ENCODE measurements at places on chromosomes 5 and 9.

DNA sequence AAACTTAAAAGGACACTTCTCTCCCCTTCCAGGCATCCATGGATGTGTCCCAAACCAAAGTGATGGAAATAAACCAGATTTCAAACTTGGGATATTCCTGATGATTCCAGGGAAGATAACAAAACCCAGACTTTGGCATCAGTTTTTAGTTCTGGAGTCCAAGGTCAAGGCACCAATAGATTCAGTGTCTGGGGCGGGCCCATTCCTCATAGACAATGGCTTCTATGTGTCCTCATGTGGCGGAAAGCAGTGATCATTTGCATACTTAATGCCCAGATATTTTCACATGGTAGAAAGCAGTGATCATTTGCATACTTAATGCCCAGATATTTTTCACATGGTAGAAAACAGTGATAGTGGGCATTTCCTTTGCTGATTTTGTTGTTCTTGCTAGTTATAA, 151.4 kb upstream of the DAP start:
- DNase-seq = no peak

DNA sequence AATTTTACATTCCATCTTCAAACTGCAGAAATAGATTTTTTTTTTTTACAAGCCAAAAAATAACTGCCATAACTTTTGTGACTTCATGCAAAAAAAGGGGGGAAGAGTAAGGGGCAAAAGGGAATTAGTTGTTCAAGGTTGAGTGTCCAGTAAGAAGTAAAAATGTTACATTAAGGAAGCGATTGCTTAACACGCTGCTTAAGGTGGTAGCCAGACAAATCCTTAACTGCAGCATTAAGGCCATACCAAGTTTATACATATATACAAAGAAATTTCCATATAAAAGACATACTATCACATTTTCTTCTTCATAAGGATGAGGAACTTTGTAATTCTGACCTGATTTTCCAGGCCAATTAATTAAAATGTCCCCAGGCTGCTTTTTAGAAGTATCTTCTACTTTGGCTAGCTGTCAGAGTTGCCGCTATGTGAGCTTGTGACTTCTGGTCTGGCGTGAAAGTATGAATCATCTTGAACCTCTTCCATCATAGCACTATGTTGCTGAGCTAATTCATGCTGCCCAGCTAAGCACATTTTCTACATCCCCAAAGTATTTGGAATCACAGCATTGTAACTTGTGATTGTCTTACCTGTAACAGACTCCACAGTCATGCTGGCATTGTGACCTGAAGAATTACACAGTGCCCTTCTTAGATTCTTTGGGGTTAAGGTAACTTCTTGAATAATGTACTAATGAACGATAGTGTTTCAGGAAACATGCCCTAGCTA, 40.0 kb downstream of the G3BP1 start:
- no peak for DNase-seq

DNA sequence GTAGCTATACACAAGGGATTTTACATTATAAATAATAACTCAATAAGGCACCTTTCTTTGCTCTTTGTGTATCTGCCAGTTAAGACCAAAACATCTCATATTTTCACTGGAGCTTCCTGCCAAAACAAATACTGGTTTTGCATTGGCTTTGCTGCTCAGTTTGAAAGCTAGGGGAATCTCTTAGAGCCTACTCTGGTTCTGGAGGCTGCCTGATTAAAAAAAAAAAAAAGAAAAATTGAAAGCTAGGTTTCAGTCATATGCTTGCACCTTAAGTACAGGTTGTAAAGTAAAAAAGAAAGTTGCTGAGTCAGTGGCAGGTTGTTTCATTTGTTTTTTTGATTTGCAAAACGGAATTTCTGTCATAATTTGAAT, 2.3 kb downstream of the DENND4C start:
- DNase-seq = no peak

GRCh38 chr9:69357821-69358220, 32.8 kb downstream of the ENTREP1 start:
- DNase-seq = no peak

- DNase-seq = no peak
Measured at GRCh38 chr5:115262011-115262320, 711 bp downstream of the PGGT1B start.

DNA sequence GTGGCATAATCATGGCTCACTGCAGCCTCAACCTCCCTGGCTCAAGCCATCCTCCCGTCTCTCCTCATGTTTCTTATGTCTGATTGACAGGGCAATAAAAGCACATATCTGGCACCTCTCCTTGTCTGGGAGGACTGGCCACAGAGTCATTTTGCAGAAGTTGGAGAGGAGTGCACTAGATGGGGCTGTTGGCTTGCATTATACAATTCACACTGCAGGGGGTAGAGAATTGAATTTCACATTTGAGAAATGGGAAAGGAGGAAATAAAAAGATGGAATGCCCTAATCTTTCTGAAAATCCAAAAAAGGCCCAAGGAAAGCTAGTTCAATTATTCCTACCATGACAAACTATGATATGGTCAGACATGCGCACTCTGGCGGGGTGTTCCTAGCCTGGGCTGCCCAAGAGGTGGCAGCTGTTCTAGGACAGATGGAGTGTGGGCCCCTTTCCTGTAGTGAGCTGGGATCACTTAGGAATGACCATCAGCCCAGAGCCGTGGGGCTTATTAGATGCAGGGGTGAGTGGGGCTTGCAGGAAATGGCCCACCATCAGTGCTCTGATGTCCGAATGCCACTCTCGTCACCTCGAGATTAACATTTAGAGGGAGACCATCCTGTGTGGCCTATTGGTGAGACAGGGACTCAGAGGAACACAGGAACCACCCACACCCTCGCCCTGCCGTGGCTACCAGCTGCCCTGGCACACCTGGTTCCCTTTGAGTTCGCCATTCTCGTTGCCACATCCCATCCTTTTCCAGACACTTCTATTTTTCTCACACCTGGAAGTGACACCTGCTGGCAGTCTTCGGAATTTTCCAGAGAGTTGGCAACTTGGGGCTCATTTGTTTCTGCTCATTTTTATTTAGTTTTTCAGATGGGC, 21.8 kb upstream of the ANKRD18A start:
- no peak for DNase-seq

DNA sequence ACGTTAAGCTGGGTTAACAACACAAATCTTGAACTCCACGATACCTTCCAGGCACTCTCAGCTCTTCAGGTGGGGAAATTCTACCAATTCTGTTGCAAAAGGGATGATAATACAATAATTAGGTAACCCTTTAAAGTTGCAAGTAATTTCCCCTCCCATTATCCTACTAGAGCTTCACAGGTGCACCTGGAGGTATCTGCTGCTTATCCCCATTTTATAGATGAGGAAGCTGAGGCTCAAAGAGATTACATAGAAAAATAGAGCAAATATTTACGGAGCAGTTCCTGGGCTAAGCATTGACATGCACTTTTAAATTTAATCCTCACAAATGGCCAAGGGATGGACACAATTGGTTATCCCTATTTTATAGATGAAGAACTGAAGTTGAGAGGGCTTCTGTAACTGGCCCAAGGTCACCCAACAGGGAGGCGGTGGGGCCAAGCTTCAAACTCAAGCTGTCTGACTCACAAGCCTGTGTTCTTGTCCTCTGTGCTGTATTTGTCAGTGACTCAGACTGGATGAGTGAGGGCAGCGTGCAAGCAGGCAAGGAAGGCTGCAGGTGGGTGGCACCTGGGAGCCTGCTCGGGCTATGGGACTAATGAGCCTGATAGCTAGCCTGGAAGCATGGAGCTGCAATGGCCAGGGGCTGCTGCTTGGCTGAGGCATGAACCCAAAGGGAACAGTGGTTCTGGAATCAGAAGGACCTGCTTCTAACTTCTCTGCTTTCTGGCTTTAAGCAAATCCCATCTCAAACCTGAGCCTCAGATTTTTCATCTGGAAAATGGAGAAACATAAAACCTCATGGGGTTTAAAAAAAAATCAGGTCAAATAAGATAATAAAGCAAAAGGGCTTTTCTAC, 105.5 kb downstream of the PDE6A start:
- no peak for DNase-seq

- DNase-seq = no peak
Measured at GRCh38 chr5:175596761-175597189, 61.1 kb upstream of the HRH2 start.

DNA sequence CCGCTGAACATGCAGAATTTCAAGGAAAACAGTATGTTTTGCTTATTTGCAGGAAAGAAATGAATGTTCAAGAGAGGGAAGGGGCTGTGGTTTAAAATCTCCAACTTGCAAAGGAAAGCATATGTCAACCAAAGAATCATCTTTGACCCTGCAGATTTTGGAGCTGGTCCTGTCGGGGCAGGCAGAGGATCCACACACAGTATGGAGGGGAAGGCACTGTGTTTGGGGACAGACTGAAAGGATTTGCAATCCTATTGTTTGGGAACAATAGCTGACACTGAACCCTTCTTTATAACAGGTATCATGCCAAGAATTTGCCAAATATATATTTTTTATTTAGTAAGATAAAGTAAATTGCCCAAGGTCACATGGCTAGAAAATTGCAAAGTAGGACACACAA, 121.4 kb upstream of the ZNF618 start:
- no peak for DNase-seq

- no peak for DNase-seq
Measured at GRCh38 chr9:113187929-113188595, 33.0 kb downstream of the FKBP15 start.

GRCh38 chr9:123556464-123557435, 200.8 kb downstream of the CRB2 start:
- no peak for DNase-seq

GRCh38 chr9:134641173-134641989, at the start of gene COL5A1:
TSS of gene COL5A1 (plus strand) at chr9:134641803. CDS start at chr9:134642188, 385 bp downstream.
- peak; percentile 11 for DNase-seq

DNA sequence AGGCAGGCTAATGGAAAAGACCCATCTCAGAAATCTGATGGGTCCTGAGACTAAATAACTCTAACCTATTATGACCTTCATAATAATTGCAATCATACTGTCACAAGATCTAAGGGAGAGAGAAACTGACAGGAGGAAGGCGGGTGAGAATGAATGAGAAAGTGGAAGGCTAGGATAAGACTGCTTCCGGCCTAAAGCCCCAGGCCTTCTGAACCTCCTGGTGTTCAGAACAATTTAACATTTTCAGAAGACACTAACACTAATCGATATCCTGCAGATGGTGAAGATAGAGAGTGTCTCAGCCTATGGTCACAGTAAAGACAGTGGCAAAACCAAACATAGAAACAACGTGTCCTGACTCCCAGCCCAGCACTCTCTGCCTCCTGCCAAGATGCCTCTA, 1.2 kb downstream of the RPS14 start:
- DNase-seq = no peak

Measured in stimulated activated CD8-positive, alpha-beta memory T cell treated with anti-CD3 and anti-CD28 coated beads, Interleukin-12 subunit alpha, Interleukin-12 subunit beta, amount 100 ng/mL, for 1 hour (primary cell).